Renal cortex interstitium (tissue), 15 donors: ENCODE measurements at places on chromosomes 1 and 21.

DNA sequence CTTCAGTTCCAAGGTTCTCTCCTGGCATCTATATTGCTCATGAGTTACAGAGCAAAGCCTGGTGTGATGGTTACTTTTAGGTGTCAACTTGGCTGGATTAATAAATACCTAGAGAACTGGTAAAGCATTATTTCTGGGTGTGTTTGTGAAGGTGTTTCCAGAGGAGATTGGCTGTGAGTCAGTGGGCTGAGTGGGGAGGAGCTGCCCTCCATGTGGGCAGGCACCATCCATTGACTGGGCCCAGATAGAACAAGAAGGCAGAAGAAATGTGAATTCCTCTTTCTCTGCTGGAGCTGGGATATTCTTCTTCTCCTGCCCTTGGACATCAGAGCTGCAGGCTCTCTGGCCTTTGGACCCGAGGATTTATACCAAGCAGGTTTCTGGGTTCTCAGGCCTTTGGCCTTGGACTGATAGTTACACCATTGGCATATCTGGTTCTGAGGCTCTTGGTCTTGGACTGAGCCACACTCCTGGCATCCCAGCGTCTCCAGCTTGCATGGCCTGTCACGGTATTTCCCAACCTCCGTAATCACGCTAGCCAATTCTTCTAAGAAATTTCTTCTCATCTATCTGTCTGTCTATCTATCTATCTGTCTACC, 44.5 kb downstream of the B3GALT5 start:
- DNase-seq, result no peak

GRCh38 chr1:162721471-162721870, 69.0 kb upstream of the HSD17B7 start:
- DNase-seq, result no peak

- DNase-seq, result no peak
These were observed 203.7 kb upstream of the ESRRG start for GRCh38 chr1:216926720-216927510.

DNA sequence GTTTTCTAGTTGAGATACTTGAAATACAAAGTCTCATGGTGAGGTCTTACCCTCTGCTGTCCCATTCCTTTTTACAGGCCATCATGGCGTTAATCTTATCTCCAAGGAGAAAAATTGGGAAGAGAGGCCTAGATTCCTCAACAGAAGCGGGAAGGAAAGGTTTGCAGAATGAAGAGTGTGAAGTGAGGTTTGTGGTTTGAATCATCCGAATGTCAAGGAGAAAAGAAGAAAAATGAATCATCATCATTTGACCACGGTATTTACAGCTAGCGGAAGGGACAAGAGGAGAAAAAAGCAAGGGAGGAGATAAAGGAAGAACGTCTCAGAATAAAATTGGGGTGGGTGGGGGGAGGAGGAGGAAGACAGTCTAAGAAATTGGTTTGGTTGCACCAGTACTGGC, 935 bp upstream of the COG2 start:
- no peak for DNase-seq

DNA sequence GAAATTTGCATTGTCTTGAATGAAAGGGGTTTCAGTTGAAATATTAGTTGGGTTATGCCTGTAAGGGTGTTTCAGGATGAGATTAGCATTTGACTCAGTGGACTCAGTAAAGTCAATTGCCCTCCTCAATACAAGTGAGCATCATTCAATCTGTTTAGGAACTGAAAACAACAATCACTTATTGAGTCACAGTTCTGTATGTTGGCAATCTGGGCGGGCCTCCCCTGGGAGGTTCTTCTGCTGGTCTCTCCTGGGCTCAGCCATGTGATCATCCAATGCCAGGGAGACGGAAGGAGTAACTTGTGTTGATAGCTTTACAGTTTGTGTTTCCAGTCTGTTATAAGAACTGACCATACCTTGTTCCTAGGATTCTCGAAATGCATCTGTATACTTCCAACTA, 262.9 kb upstream of the RUNX1 start:
- no peak for DNase-seq

- no peak for DNase-seq
These were observed 4.0 kb downstream of the ENO1 start for GRCh38 chr1:8874230-8875201.
